Activated naive CD8-positive, alpha-beta T cell treated with anti-CD3 and anti-CD28 coated beads, Interleukin-2, amount 50 U/mL, for 24 hours (primary cell): ENCODE measurements at places on chromosomes 3 and 15.

GRCh38 chr3:43979645-43980044 is 262.0 kb upstream of the TOPAZ1 start:
- DNase-seq = no peak

GRCh38 chr3:53192608-53193007 is 31.6 kb downstream of the PRKCD start:
- DNase-seq = no peak

GRCh38 chr3:7950890-7951289 is 550.7 kb upstream of the LMCD1 start:
- no peak for DNase-seq

DNA sequence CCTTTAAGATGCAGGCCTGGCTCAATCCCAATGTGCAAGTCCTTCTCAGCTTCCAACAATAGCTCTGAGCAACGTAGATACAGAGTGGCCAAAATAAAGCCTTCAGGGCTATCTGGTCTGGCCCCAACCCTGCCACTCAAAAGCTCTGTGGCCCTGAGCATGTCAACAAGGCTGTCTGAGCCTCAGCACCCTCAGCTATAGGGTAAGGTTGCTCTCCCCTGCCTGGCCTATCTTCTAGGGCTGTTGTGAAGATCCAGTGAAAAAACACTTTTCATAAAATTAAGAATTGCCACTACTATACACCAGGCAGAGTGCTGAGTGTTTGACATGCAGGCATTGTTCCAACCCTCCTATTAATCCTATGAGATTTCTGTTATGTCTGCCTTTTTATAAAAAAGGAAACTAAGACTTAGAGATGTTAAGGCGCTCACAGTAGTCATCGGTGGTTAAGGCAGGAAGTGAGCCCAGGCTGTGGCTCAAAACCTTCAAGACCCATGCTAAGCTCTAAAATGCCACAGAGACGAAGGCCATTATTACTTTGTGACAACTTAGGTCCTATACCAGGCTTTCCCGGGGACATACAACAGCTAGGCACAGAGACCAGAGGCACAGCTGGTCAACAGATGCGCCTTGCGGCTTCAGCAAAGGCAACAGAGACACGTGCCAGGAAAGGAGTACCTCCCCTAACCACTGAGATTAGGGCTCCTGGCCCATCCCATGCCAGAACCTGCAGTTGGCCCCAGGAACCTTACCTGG is 5.1 kb downstream of the POLG start:
- no peak for DNase-seq

GRCh38 chr3:38151667-38152265 is 13.3 kb downstream of the MYD88 start:
- no peak for DNase-seq

DNA sequence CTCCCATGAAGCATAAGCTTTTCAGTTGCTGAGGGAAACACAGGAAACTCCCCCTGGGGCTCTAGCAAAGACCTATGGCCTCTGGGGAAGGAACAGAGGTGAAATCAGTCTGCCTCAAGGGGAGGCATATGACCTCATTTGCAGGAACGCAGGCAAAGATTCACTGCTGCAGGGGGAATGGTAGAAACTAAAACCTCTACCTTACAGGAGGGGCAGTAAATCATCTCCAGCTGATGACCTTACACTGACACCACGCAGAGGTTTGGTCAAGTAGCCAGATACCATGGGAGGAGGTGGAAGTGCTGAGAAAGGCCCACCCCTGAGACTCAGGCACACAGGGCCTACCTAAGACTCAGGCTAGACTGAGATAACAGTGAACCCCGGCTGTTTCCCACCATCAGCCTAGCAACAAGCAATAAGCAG is 81.1 kb downstream of the RAD18 start:
- no peak for DNase-seq

GRCh38 chr15:67509918-67510317 is 11.0 kb upstream of the C15orf61 start:
- DNase-seq = no peak

DNA sequence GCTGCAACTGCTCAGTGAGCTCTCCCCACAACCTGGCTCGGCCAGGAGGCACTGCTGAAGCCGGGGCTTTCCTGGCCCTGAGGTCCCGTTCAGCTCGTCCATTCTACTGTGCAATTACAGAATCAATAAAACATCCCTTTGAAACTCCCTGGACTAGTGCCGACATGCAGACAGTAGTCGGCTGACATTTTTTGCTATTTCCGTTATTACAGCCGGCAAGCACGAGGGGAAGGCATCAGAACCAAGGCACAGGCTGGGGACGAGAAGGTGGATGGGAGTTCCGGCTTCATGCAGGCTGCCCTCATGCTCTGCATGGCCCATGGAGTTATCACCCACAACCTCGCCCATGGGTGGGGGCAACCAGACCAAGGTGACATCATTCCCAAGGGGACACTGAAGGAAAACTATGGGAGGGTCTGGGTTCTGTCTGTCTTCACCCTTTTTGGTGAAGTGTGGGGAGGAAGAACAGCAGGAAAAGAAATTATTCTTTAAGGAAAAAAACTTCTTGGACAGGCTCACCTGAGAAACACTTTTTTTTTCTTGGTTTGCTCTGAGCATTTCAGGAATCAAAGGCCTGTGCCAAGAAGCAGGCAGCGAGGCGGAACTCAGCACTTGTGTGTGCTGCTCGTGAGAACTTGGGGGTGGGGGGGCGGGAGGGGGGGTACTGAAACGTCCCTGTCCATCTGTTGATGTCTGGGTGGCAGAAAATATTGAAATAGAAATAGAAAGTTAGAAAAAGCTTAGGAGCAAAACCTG is 154.5 kb downstream of the FOXP1 start:
- DNase-seq = no peak

DNA sequence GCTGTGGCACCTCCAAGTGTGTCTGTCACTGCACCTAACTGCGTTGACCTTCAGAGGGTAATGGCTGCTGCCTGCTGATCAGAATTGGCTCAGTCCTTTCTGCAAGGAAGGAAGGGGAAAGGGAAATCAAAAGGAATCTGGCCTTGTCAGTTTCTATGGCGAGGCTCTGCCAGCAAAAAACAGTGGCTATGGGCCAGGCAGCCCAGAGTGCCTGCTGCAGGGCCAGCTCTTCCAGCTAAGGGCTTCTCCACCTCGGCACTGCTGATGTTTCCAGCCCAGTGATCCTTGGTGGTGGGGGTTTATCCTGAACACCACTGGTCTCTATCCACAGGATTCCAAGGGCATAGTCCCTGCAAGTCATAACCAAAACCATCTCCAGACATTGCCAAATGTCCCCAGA is 184.3 kb downstream of the TJP1 start:
- DNase-seq = no peak

DNA sequence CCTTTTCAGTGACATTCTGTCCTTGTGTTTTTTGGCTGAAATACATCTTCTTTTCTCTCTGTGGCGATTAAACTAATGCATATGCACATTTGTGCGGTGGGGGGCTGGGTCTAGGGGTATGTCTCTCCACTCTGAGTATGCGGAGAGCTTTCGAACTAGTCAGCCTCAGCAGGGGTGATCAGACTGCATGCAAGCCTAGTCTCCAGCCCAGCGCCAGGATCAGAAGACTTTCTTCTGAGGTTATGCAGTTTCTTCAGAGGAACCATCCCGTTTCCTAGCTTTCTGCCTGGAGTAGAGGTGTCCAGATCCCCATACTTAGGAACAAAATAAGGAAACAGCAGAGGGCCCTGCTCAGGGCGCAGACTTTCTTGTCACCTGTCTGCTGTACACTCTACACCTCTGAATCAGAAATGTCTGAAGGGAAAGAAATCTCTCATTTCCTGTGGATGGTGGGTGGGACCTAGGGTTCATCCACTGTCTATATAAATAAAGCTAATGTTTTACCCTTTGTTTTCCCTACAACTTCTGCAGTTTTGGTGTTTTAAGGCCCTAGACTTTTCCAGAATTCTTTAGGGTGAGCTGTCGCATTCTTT is 230.4 kb downstream of the ABHD5 start:
- no peak for DNase-seq

GRCh38 chr15:52078876-52079700 is 33.5 kb downstream of the BCL2L10 start:
- peak; percentile 90 for DNase-seq

DNA sequence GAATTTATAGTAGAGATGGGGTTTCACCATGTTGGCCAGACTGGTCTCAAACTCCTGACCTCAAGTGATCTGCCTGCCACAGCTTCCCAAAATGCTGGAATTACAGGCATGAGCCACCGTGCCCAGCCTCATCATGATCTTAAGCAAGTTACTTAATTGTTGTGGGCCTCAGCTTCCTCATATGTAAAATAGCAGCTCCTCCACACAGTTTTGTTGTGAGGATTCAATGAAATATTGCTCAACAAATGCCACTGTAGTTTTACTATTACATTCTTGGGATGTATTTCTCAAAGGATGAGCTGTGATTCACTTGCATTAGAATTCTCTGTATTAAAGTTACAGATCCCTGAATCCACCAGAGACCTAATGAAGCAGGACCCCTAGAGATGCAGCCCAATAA is 168.8 kb downstream of the ADAMTS9 start:
- DNase-seq = no peak

DNA sequence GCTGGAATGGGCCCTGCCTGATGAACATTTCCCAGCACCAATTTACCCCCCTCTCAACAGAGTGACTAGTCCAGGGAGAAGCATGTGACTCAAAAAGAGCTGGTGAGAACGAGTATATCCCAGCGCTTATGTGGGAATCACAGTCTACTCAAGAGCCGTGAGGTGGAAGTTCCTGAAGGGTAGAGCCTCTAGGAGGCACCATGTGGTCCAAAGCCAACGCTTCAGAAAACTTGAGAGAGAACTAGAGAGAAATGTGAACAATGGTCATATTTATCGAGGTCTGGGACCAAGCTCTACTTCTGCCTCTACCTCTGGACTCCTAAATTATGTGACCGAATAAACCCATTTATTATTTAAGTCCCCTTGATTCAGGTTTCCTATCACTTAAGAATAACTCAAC is 111.0 kb upstream of the RAP2B start:
- no peak for DNase-seq

DNA sequence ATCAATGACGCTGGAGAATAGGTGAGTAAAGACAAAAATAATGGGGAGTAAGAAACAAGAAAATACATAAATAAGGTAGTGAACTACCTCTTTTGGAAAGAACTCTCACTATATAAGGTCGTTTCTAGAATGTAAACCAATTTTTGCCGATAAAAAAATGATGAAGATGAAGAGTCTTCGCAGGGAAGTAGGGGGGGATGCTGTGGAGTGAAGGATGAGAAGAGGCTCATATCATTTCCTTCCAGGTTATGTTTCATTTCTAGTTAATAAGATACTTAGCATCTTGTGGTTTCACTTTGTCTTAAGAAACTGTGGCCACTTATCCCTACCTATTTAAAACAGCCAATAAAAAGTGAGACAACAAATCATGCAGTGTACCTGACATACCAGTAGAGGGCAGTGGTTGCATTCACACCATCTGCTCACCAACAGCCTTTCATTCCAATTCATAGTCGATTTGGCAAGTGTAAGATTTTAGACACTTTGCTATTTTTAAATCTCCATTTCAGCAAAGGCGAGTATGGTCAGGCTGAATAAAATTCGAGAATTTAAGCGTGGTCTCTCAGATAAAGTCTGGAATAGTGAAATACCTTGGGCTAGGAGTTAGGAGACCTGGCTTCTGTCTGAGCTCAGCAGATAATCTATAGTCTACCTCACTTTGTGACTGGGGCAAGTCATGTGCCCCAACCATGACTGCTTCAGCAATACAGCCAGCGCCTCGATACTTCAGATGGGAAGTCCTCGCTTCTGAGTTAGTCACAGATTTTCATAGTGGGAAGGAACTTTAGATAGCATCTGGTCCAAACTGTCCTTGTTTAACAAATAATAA is 28.9 kb upstream of the ICE2 start:
- peak; percentile 28 for DNase-seq

DNA sequence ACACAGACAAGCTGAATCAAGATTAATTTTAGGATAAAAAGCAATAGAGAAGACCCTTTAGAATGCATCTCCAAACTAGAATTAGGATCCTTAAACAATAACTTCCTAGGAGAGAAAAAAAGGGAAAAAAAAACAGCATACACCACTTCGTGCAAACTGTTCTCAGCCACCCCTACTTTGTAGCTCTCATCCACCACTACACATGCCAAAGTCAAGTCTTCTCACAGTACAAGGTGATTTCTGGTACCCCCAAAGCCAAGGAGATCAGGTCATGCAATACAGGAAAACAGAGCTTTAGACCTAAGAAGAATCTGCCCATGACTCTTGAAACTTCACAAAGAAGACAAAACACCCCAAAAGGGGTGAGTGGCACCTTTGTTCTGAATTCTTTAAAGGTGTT is 166.9 kb downstream of the SUCNR1 start:
- DNase-seq = no peak

GRCh38 chr3:71649757-71650156 is 66.2 kb upstream of the FOXP1 start:
- no peak for DNase-seq

DNA sequence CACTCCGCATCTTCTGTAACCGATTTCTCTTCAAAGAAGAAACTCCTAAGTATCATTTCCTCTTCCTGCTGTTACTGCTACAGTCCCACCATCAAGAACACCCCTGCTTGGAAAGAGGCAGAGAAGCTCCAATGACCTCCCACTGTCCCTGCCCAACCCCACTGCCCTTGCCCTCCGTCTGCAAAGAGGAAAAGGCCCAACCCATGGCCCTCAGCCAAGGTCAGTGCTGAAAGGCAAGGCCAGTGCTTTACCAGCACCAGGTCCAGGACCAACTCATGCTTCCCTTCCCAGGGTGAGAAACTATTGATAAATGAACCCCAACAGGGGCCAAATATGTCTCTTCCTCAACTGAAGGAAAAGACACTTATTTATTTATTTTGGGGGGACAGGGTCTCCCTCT is 22.5 kb downstream of the FAM240A start:
- DNase-seq = no peak

DNA sequence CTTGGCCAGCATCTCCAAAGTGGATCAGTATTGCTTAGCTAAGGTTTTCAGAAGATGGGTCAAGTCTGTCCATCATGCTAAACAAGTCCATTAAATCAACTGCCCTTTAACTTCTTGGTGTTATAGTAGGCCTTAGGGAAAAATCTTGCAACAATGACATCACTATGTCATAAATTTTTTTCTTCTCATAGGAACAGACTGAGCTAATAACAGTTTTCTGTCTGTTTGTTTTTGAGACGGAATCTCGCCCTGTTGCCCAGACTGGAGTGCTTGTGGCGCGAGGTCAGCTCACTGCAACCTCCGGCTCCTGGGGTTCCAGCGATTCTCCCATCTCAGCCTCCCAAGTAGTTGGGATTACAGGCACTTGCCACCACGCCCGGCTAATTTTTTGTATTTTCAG is 94.2 kb downstream of the EFL1 start:
- no peak for DNase-seq

DNA sequence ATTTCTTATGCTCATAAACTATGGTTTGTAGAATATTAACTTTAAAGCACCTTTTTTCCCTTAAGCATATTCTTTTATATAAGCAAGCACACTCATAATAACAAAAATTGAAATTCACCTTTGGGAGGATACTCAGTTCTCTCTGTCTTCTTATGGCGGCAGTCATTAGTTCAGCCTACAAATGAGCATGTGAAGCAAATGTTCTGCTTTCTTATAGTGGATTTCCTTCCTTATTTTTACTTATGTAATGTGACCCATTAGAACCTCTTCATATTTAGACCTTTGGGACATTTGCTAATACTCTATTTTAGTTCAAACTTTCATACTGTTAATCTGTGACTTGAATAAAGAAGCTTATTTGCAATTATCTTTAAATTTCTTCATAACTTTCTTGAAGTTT is at the start of gene P2RY13:
TSS of gene P2RY13 (minus strand) at position 187 of the 400 bp plus-strand sequence. CDS start at position 166, 21 bp downstream.
- no peak for DNase-seq

- no peak for DNase-seq
These were observed 24.9 kb downstream of the ZXDC start for GRCh38 chr3:126450744-126451143.

GRCh38 chr3:171790574-171790897 is 19.7 kb downstream of the PLD1 start:
- no peak for DNase-seq

- DNase-seq = no peak
These were observed 131.1 kb downstream of the ANO10 start for GRCh38 chr3:43490640-43491185.
